Kidney epithelial cell (primary cell): ENCODE measurements at places on chromosomes 1 and 21.

GRCh38 chr1:236862615-236863211 is 67.6 kb downstream of the MTR start:
- peak; percentile 26 for DNase-seq

- no peak for DNase-seq
These were observed 39.0 kb upstream of the LMX1A start for GRCh38 chr1:165395478-165395877.

DNA sequence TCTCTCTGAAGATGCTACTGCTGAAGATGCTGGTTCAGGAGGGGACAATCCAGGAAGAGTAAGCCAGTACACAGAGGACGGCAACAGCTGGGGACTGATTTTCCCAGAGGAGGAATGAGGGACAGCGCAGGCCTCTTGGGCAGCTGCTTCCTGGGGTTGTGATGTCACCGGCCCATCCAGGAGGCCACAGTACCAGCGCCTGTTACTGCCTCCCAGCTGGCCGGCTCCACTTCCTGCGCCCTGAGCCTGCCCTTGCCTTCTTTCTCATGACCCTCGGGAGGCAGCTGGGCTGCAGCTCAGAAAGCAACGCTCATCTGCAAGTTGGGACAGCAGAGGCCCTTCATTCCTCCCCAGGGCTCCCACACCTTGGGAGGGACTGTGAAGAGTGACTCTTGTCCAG is 21.9 kb upstream of the ID3 start:
- DNase-seq = no peak

DNA sequence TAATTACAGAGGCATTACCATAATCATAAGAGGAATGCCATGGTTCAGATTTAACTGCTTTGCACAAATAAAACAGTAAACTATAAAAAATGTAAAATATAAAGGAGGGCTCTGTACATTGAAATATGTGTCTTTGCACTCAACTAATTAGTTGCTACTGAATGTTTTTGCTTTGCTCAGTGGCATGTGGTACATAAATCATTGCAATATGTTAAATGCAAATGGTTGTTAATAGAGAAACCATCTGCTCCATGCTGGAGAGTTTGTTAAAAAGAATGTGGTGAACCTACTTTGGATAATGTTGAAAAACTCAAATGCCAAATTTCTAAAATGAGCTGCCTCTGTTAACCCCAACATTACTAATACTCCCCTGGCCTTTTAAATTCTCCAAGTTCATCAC is 201.5 kb downstream of the NTNG1 start:
- no peak for DNase-seq
